ENCODE measurements at places on chromosomes 6 and 20. TPM values are rescaled to one million over a fixed set of nuclear protein-coding genes. Genes with fewer than 3 reads are reported as not detected.

DNA sequence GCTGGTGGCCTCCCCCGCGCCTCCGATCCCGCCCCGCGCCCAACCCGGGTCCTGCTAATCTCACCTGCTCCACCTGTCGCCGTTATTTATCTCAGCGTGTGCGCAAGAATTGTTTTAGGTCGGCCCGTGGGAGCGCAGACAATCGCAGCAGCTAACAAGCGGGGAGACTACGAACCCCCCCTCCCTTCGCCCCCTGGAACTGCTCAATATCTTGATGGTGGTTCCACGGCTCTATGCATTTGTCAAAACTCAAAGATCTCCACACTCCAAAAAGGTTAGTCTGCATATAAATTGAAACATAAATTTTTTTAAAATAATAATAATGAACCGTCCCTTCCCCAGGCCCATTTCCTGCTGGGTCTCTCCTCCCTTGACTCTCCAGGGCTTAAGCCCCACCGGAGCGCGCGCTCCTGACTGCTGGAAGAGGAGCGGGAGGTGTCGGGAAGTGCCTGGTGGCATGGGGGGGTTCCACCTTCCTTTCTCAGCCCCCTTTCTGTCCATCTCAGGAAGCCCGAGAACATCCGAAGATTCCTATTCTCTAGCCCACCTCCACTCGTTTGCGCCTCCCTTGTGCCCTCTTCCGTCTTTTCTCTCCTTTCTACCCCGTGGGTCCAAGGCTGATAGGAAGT lies 1.6 kb upstream of the MDGA1 start:
- no peak for DNase-seq
- H3K36me3 ChIP-seq, result no peaks in the 10 kb centered on the region
- peaks cover 99% of the 10 kb centered on the region for H3K27me3 ChIP-seq
- H3K27ac ChIP-seq, result no peak overlapping the region
- H3K4me1 ChIP-seq, result peaks cover 28% of the 10 kb centered on the region

- H3K36me3 ChIP-seq, result no peaks in the 10 kb centered on the region
- no peaks in the 10 kb centered on the region for H3K27me3 ChIP-seq
- H3K4me1 ChIP-seq, result no peaks in the 10 kb centered on the region
- no peak for DNase-seq
- no peak overlapping the region for H3K4me3 ChIP-seq
Observed at GRCh38 chr6:71033171-71033570, 76.3 kb upstream of the B3GAT2 start.

GRCh38 chr6:84767526-84768201 lies 3.3 kb upstream of the TBX18 start:
- DNase-seq, result no peak
- no peaks in the 10 kb centered on the region for H3K36me3 ChIP-seq

- H3K4me3 ChIP-seq, result no peak overlapping the region
- H3K27ac ChIP-seq, result peak overlapping the region; percentile 59
- no peaks in the 10 kb centered on the region for H3K36me3 ChIP-seq
- DNase-seq, result no peak
- peaks cover 28% of the 10 kb centered on the region for H3K4me1 ChIP-seq
Observed at GRCh38 chr20:25364180-25364788, 26.4 kb downstream of the ABHD12 start.

GRCh38 chr6:79947191-79948186 lies at the start of gene ELOVL4:
Gene ELOVL4, minus strand, starts transcription at chr6:79947553. Its CDS starts 274 bp downstream, at chr6:79947279.
- no peak within 1 kb of the TSS for H3K27ac ChIP-seq
- DNase-seq, result peak; percentile 92

GRCh38 chr6:38813041-38813823 lies 98.1 kb downstream of the DNAH8 start:
- no peaks in the 10 kb centered on the region for H3K27me3 ChIP-seq
- H3K36me3 ChIP-seq, result no peaks in the 10 kb centered on the region
- H3K4me1 ChIP-seq, result no peaks in the 10 kb centered on the region
- no peak for DNase-seq
- no peak overlapping the region for H3K4me3 ChIP-seq

DNA sequence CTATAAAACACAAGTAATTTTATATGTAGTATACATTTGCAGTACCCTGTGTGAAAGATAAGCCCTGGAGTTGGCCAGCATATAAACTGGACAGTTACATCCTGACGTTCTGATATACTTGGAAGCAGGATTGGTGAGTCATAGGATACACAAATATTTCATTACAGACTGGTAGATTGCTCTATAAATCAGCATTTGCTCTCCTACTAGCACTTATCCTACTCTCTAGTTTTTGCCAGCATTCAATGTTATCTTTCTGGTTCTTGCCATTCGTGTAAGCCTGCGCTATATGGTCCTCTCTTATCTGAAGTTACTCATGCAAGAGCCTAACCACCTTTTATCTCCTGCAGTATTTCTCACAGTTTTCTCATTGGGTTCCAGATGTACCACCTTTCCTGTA lies 680.2 kb upstream of the MMS22L start:
- no peaks in the 10 kb centered on the region for H3K36me3 ChIP-seq
- no peak overlapping the region for H3K27ac ChIP-seq
- no peaks in the 10 kb centered on the region for H3K4me1 ChIP-seq
- no peak overlapping the region for H3K4me3 ChIP-seq
- no peak for DNase-seq
- no peaks in the 10 kb centered on the region for H3K27me3 ChIP-seq

DNA sequence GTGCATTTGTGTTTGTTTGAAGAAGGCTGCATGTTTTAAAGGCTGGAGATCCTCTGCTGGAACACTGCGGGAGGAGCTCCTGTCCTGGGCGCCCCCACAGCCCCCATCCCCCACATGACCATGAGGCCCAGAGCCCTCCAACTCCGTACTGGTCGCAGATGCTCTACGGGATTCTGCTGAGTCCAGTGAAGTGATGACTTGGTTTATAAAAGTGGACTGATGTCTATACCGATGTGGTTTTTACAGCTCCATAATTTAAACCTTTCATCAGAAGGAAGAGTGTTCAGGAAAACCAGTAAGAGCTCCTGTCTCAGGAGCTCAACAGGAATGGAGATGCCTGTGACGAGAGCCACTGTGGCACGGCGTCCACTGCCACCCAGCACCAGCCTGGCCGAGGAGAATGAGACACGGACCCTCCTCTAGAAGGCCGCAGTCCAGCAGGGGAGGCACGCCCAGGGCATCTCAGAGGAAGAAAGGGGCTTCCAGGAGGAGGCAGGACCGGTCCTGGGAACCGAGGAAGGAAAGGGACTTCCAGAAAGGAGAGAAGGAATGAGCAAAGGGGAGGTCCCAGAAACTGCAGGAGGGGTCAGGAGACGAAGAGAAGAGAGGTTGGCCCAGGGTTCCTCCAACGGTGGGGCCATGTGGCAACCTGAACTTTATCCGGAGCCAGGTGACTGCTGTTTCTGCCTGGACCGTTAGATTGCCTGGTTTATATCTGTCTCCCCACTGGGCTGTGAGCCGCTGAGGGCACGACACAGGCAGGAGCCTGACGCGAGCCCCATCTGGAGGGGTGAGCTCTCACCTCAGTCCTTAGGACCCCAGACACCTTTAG lies 26.9 kb downstream of the BFSP1 start:
- H3K36me3 ChIP-seq, result no peaks in the 10 kb centered on the region
- H3K27me3 ChIP-seq, result 0 out of 2 replicates have a peak, but pooled peaks cover 4% of the 10 kb centered on the region
- H3K4me1 ChIP-seq, result no peaks in the 10 kb centered on the region
- H3K27ac ChIP-seq, result no peak overlapping the region
- no peak overlapping the region for H3K4me3 ChIP-seq

GRCh38 chr20:34872622-34873224 lies at the start of gene GGT7:
Gene GGT7, minus strand, starts transcription at chr20:34872856. Its CDS starts 41 bp downstream, at chr20:34872815.
- DNase-seq, result peak; percentile 93
- peaks cover 27% of the 10 kb centered on the region for H3K27me3 ChIP-seq
- peaks cover 20% of the 10 kb centered on the region for H3K4me1 ChIP-seq
- H3K36me3 ChIP-seq, result no peaks in the 10 kb centered on the region
- no peak within 1 kb of the TSS for H3K27ac ChIP-seq
- peak within 1 kb of the TSS; percentile 94 for H3K4me3 ChIP-seq

DNA sequence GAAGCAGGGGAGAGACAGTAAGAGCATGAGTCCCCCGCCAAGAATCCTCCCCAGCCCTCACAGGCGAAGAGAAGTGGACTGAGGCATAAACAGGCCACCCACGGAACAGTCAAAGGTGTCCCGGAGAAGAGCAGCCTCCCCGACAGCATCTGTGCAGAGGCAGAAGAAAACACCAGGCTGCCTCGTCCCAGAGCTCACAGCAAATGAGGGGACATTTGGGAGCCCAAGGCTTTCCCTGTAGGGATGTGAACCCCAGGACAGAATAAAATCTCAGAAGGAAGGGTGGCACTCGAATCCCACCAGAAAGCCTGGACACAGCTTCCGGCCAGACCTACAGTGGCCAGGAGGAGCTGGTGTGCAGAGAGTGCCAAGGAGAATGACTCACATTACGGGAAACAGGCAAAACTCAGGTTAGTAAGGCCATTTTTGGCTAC lies 90.4 kb downstream of the DLL1 start:
- H3K36me3 ChIP-seq, result no peaks in the 10 kb centered on the region
- H3K4me1 ChIP-seq, result no peaks in the 10 kb centered on the region
- DNase-seq, result no peak
- H3K4me3 ChIP-seq, result no peak overlapping the region
- H3K27ac ChIP-seq, result no peak overlapping the region
- no peaks in the 10 kb centered on the region for H3K27me3 ChIP-seq

- DNase-seq, result no peak
- H3K27ac ChIP-seq, result no peak overlapping the region
- no peaks in the 10 kb centered on the region for H3K36me3 ChIP-seq
- H3K27me3 ChIP-seq, result no peaks in the 10 kb centered on the region
Observed at GRCh38 chr6:56065408-56065807, 182.0 kb downstream of the COL21A1 start.

GRCh38 chr6:151690303-151690702 lies 117.2 kb upstream of the ESR1 start:
- no peaks in the 10 kb centered on the region for H3K36me3 ChIP-seq
- H3K27me3 ChIP-seq, result no peaks in the 10 kb centered on the region
- H3K4me1 ChIP-seq, result 0 out of 2 replicates have a peak, but pooled peaks cover 7% of the 10 kb centered on the region
- no peak overlapping the region for H3K4me3 ChIP-seq

- no peaks in the 10 kb centered on the region for H3K36me3 ChIP-seq
- peak; percentile 93 for DNase-seq
- H3K27me3 ChIP-seq, result no peaks in the 10 kb centered on the region
- H3K4me1 ChIP-seq, result no peaks in the 10 kb centered on the region
- no peak overlapping the region for H3K4me3 ChIP-seq
Observed at GRCh38 chr20:33933469-33933909, 60.2 kb upstream of the RALY start.

- no peak overlapping the region for H3K4me3 ChIP-seq
- H3K27ac ChIP-seq, result no peak overlapping the region
- 0 out of 2 replicates have a peak, but pooled peaks cover 4% of the 10 kb centered on the region for H3K4me1 ChIP-seq
- no peaks in the 10 kb centered on the region for H3K36me3 ChIP-seq
- peaks cover 23% of the 10 kb centered on the region for H3K27me3 ChIP-seq
Observed at GRCh38 chr20:59568509-59569024, 35.8 kb upstream of the PHACTR3 start.

GRCh38 chr6:80454197-80454596 lies 347.7 kb downstream of the BCKDHB start:
- DNase-seq, result no peak
- no peaks in the 10 kb centered on the region for H3K36me3 ChIP-seq
- no peak overlapping the region for H3K27ac ChIP-seq
- no peaks in the 10 kb centered on the region for H3K4me1 ChIP-seq

GRCh38 chr6:1619673-1620503 lies 10.2 kb downstream of the FOXC1 start:
- no peak overlapping the region for H3K27ac ChIP-seq
- H3K4me3 ChIP-seq, result peak overlapping the region; percentile 58
- H3K27me3 ChIP-seq, result peaks cover 100% of the 10 kb centered on the region
- peaks cover 49% of the 10 kb centered on the region for H3K4me1 ChIP-seq
- H3K36me3 ChIP-seq, result no peaks in the 10 kb centered on the region
- peak; percentile 75 for DNase-seq

- H3K27me3 ChIP-seq, result peaks cover 100% of the 10 kb centered on the region
- H3K36me3 ChIP-seq, result no peaks in the 10 kb centered on the region
- H3K4me3 ChIP-seq, result peak overlapping the region; percentile 55
- peaks cover 56% of the 10 kb centered on the region for H3K4me1 ChIP-seq
Observed at GRCh38 chr6:100455230-100456124, 9.2 kb downstream of the SIM1 start.

DNA sequence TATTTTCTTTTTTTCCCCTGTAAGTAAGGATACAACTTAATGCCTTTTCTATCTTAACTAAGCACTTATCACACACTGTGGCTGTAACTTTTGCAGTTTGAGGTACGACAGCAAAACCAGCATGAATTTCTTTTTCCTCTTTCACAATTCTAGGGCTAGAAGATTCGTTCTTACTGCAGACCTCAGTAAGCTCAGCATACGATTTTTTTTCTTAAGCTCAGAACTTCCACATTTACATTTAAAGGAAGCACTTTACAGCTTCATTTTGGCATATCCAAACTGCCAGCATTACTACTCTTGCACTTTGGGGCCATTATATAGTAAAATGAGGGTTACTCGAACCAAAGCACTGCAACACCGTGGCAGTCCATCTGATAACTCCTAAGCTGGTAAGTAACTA lies 889 bp upstream of the CHMP4B start:
- H3K4me3 ChIP-seq, result no peak overlapping the region
- no peaks in the 10 kb centered on the region for H3K27me3 ChIP-seq
- H3K36me3 ChIP-seq, result no peaks in the 10 kb centered on the region

GRCh38 chr6:44214307-44214706 lies 2.4 kb upstream of the MYMX start:
- no peak overlapping the region for H3K27ac ChIP-seq
- no peaks in the 10 kb centered on the region for H3K36me3 ChIP-seq
- H3K4me1 ChIP-seq, result peaks cover 29% of the 10 kb centered on the region
- no peak for DNase-seq

DNA sequence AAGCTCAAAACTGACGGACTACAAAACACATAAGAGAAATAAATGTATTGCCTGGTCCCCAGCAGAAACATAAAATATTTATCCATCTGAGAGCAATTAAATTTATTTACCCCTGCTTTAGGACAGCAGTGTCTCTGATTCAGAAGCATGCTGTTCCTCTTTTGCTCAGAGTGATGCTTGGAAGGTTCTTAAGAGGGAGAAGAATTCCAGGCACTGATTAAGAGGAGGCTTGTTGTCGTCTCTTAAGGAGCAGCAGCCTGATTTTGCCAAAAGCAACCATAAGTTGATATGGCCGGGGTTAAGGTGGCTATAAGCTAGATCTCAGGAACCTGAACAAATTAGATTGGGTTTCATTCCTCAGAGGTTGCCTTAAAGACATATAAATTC lies 25.8 kb downstream of the CAP2 start:
- no peaks in the 10 kb centered on the region for H3K27me3 ChIP-seq
- H3K27ac ChIP-seq, result peak overlapping the region; percentile 4
- peaks cover 7% of the 10 kb centered on the region for H3K4me1 ChIP-seq
- no peak overlapping the region for H3K4me3 ChIP-seq
- no peak for DNase-seq

GRCh38 chr20:1579488-1579887 lies 22.0 kb upstream of the SIRPD start:
- no peaks in the 10 kb centered on the region for H3K36me3 ChIP-seq
- H3K4me1 ChIP-seq, result no peaks in the 10 kb centered on the region
- DNase-seq, result no peak
- no peak overlapping the region for H3K4me3 ChIP-seq

SYCP2L gene
- total RNA-seq, result 11.0 TPM

RIPPLY2 gene
- 5.4 TPM for total RNA-seq

NHSL1 gene
- total RNA-seq, result 24.5 TPM

THBS2 gene
- total RNA-seq, result 44.7 TPM

PRL gene
- not detected for total RNA-seq

FGD2 gene
- total RNA-seq, result 0.14 TPM

SPACA1 gene
- not detected for total RNA-seq
